RWPE1 (cell line): ENCODE measurements at places on chromosomes 7 and 10.

DNA sequence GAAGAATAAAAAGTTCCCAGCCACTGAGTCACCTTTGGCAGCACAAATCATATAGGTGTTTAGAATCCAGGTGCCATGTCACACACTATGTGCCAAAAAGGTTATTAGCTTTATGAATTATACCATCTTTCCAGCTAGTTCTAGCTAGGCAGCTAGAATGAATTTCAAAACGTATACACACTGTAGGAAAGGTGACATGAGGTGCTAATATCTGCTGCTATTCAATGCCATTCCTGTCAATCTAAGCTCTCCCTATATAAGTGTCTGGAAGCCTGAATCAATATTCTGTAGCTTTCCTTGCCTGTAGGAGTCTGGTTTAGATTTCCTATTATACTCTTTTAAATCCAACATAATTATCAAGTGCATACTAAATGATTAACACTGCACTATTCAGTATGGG lies 868.6 kb downstream of the GATA3 start:
- DNase-seq = no peak

- no peak for DNase-seq
These were observed 96.2 kb downstream of the CDK6 start for GRCh38 chr7:92740134-92740533.

DNA sequence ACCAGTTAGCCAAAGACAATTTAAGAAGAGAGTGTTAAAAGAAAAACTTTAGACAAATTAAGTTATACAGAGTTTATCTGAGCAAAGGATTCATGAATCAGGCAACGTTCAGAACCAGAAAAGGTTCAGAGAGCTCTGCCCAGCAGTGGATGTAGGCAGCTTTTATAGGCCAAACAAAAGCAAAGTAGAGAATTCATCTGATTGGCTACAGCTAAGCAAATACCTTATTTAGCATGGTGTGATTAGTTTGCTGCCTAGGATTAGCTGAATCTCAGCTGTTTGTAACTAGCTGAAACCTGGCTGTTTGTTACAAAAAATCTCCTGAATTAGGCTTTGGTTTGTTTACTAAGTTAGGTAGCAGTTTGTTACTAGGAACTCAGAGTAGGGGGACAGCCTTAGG lies 66.0 kb downstream of the SLC25A40 start:
- no peak for DNase-seq

GRCh38 chr7:3267966-3268690 lies 32.9 kb upstream of the SDK1 start:
- peak; percentile 83 for DNase-seq

DNA sequence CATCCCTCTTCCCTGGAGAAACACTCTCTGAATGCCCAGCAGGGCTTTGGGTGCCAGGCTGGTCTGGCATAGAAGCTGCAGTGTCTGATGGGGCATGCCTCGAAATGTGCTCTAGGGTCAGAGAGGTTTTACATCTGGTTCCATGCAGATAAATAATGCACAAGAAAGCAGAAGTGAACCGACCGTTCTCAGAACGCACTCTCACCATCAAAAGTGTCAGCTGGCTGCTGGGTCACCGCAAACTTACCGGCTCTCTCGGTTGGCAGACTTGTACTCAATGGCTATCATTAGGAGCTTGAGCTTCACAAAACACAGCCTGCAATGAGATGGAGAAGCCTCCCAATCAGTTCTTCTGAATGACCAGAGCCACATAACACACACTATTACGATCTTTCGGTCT lies 610.0 kb downstream of the KCNMA1 start:
- DNase-seq = no peak

GRCh38 chr10:72013202-72013945 lies 49.2 kb downstream of the CHST3 start:
- DNase-seq = no peak

GRCh38 chr7:138700857-138701536 lies at the start of gene SVOPL:
Gene SVOPL (minus strand): TSS chr7:138701362. CDS start chr7:138679045, 22,317 bp downstream.
- no peak for DNase-seq

DNA sequence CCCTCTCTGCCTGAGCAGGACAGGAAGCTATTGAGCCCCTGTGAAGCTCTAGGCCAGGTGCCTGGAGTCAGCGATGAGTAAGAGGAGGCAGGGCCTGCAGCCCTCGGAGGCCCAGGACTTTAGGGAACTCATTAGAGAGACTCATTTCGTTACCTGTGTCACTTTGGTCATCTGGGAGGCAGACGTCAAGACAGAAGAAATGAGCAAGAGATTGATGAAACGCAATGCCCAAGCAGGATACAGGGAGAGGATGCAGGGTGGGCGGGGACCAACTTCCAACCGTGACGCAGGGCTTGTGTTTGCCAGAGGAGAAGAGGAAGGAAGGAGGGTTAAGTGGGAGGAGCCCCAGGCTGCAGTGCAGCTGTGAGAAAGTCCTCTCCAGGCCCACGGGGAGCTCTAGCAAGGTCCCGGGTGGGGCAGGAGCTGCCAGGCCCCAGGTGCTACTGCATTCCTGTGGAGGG lies 26.4 kb upstream of the GNA12 start:
- DNase-seq = peak; percentile 46

- peak; percentile 93 for DNase-seq
These were observed 494 bp upstream of the BMPR1A start for GRCh38 chr10:86755740-86756510.

DNA sequence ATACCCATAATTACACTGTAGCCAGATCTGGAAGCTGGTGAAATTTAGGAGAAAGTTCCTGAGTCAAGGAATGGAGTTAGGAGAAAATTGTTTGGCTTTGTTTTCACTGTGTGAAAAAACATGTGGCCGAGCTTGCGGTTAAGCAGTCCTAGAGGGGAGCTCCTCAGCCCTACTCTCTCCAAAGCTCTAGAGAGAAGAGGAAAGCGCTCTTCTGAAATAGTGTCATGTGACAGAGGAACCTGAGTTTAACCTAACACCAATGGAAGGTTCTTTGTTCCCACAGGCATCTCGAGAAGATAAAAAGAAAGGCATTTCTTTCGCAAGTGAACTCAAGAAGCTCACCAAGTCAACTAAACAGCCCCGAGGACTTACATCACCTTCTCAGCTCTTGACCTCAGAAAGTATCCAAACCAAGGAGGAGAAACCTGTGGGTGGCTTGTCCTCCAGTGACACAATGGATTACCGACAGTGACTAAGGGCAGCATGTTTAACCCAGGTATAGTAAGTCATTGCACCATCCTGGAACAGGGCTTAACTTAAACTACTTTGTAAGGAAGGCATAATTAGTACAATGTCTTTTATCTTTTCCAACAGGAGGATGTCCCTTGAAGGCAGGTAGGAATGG lies 38.0 kb downstream of the NOC3L start:
- no peak for DNase-seq

GRCh38 chr7:114630201-114630990 lies 215.8 kb downstream of the FOXP2 start:
- DNase-seq = no peak

DNA sequence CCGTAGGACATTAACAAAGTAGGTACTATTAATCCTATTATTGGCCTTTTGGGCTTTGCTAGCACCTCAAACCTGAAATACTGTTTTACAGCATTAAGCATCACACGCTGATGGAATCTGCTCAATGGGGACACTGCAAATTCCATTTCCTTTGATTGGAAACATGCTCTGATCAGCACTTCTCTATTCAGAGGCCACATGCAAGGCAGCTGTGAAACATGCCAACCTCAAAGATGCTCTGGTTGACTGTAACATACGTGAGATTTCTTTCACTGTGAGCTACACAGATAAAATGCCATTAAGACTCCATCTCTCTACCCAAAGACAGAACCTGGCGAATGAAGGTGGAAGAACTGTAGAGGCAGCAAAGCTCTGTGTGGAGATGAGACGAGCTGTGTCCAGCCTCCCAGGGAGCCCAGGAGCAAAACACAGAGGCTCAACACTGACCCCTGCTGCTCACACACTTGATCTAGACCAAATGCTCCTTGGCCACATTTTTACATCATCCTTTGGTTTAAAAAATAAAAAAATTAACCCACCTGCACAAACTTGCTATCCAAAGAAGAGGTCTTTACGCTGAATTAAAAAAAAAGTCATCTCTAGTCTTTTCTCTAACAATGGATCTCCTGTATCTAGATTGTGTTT lies 8.0 kb downstream of the RSU1 start:
- no peak for DNase-seq

DNA sequence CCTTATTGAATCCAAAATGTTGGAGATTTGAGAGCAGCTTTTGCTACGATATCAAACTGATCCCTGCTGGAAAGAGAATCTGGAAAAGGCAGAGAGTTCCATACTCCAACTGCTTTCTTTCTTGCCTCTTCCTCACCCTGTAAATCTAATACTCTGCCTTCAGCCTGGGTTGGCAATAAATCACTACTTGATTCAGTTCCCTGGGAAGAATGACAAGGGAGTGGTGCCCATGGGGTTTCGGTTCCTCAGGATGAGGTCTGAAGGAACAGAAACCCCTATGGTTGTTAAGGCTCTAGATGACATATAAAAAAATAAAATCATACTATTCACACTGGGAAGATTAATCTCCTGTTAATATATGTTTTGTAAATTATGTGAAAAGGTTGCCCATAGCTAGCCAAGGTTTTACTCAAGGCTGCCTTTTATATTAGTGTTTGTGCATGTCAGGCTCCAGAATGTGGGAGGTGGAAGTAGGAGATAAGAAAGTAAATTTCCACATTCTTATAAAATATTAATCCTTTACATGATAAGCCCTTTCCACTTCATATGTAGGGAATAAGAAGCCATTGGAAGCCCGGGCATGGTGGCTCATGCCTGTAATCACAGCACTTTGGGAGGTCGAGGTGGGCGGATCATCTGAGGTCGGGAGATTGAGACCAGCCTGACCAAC lies 106.2 kb upstream of the CACNA2D1 start:
- no peak for DNase-seq

DNA sequence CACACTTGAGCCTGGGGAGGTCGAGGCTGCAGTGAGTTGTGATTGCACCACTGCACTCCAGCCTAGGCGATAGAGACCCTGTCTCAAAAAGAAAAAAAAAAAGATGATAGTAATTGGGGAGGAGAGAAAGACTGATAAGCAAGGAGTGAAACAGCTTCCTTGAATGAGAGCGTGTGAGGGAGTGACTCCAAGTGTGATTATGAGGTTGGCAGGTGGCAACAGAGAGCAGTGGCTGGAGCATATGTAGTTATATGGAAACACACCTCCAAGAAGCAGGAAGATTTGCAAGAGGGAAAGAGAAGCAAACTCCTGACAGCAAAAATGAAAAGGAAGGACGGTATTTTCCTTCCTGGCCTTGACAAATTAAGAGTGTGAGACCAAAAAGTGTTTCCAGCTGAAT lies 50.4 kb downstream of the VKORC1L1 start:
- no peak for DNase-seq

- no peak for DNase-seq
These were observed 30.6 kb downstream of the RBM17 start for GRCh38 chr10:6119423-6119822.

DNA sequence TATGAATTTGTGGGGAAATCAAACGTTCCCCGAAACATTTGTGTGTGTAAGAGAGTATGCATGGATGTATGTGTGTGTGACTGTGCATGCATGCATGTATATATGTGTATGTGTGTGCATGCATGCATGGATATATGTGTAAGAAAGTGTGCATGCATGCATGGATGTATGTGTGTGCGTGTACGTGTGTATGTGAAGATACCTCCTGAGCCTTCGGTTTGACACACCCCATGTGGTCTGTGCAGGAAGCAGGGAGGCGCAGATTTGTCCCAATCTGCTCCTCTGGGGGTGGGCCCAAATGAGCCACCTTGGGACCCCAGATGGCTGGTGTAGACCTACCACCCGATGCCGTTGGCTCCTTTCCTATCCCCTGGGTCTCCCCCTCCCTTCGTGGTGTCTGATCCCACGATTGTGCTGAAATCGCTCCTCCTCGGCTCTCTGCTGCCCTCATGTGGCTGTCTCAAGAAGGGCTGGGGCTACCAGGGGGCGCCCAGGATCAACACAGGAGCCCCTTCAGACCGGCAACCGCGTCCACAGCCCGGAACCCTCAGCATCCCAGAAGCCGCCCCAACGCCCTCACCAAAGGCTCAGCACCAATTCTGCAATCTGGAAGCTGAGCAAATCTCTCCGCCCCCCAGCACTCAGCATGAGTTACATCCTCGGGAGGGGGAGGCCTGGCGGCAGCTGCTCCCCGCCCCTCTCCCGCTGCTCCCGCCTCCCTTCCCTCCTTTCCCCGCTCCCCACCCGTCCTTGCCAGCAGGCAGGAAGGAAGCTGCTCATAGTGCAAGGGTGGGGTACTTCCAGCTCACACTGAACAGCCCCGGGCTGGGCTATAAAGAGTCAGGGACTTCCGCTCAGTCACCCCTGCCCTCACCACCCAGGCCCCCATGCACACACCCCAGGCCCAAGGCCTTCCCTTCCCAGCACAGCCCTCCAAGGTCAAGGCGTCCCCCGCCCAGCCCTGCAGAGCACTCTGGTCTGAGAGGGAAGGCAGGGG lies 2.3 kb upstream of the NOS3 start:
- DNase-seq = peak; percentile 37

GRCh38 chr7:46908770-46909169 lies 673.1 kb downstream of the TNS3 start:
- DNase-seq = peak; percentile 62

DNA sequence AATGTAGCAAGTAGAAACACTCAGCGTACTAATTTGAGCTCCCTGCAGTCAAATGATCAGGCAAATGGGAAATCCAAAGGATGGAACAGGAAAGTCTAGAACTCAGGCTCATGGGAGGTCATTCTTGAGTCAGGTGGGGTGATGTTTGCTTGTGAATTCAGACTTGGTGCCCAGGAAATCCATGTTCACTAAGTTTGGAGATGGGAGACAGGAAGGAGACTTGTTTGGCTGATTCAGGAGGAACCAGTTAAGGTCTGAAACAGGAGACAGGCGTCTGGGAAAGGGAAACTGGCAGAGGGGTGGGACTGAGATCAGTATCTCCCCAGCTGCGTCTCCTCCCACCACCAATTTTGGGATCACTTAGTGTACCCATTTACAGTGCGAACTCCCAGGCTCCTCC lies 38.4 kb upstream of the ZNF438 start:
- no peak for DNase-seq

GRCh38 chr10:99419688-99420087 lies 10.7 kb downstream of the GOT1 start:
- no peak for DNase-seq

- DNase-seq = peak; percentile 44
These were observed 516.8 kb upstream of the GALNT17 start for GRCh38 chr7:70615066-70615606.

DNA sequence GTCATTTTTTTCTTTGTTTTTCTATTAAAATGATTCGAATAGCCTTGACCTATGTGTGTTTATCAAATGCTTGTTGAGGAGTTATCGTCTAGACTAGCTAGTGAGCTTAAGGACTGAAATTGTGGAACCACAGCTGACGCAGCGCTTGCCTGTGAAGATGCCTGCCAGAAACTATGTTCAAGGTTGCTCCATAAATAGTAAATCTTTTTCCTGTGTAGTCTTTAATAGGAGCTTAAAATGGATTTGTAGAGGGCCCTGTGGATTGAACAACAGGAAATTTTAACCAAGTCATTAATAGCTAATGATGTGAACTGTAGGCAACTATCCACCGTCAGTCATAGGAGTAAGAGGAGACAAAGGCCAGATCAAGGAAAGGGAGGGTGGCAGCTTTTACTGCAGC lies 145.1 kb downstream of the GNAI1 start:
- no peak for DNase-seq

- no peak for DNase-seq
These were observed 274.6 kb upstream of the KLF6 start for GRCh38 chr10:4059471-4060138.

- DNase-seq = no peak
These were observed 81.0 kb downstream of the PPP1R3C start for GRCh38 chr10:91551856-91552255.
